Stimulated activated CD4-positive, alpha-beta T cell treated with anti-CD3 and anti-CD28 coated beads, TNF-alpha, amount 100 ng/mL, for 48 hours (primary cell): ENCODE measurements at places on chromosomes 2 and 18.
A peak's percentile ranks its signal among the peaks of the same experiment; 100 is the strongest.

GRCh38 chr18:63511285-63511684, 30.9 kb upstream of the SERPINB12 start:
- DNase-seq = no peak

DNA sequence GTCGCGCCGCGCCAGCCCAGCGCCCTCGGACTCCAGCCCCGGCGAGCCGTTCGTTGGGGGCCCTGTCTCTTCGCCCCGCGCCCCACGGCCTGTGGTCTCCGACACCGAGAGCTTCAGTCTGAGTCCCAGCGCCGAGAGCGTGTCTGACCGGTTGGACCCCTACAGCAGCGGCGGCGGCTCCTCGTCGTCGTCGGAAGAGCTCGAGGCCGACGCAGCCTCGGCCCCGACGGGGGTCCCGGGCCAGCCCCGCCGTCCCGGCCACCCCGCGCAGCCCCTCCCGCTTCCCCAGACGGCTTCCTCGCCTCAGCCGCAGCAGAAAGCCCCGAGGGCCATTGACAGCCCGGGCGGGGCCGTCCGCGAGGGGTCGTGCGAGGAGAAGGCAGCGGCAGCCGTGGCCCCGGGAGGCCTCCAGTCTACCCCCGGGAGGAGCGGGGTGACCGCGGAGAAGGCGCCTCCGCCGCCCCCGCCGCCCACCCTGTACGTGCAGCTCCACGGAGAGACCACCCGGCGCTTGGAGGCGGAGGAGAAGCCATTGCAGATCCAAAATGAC, 1.4 kb downstream of the PHLPP1 start:
- DNase-seq = no peak

GRCh38 chr2:144237108-144237507, 282.8 kb downstream of the ZEB2 start:
- DNase-seq = no peak

DNA sequence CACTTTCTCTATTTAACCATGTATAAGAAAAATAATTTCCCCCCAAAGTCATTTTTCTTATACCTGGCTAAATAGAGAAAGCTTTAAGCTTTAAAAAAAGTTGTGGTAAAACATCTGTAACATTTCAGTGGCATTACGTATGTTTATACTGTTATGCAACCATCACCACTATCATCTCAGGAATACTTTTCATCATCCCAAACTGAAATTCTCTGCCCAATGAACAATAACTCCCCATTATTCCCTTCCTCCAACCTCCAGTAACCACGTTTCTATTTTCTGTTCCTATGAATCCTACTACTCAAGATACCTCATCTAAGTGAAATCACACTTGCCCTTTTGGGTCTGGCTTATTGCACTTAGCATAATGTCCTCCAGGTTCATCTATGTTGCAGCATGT, 1.7 kb upstream of the SLC3A1 start:
- DNase-seq = no peak

DNA sequence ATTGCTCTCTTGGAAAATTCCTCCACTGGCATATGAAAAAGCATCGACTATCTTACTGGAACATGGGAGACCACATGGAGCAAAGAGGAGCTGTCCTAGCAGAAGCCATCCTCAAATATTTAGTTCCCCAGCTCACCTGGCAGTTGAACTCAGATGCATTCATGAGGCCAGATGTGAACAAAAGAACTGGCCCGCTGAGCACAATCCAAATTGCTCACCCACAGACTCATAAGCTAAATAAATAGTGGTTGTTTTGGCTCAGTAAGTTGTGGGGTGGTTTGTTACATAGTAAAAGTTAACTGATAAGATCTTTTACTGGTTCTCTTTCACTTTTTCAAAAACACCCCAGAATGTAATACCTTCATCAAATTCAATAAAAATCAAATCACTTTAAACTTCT, 108.6 kb upstream of the CWC22 start:
- no peak for DNase-seq

DNA sequence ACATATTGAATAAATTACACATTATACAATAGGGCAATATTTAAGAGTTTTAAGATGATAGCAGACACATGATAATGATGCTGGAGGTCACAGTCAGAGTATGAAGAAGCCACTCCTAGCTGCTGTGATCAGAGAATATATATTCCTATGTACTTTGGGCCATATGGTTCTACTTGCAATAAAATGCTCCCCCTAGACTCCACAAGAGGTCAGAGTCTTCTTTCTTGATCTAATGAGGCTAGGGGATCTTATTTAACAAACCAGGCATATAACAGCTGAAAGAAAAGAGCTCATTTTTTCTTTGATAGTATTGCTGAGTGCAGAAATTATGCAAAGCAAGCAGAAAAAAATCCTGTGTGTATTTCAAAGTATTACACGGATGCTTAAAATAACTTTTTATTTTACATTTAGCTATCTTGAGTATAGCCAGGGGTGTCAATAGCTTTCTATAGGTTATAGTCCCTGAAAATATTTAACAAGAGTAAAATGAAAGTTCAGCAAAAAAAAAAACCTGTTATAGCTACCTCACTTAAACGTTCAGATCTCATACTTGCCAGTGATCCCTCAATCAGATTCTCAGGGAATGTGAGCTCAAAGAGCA, 748.7 kb upstream of the CHAC2 start:
- DNase-seq = no peak

DNA sequence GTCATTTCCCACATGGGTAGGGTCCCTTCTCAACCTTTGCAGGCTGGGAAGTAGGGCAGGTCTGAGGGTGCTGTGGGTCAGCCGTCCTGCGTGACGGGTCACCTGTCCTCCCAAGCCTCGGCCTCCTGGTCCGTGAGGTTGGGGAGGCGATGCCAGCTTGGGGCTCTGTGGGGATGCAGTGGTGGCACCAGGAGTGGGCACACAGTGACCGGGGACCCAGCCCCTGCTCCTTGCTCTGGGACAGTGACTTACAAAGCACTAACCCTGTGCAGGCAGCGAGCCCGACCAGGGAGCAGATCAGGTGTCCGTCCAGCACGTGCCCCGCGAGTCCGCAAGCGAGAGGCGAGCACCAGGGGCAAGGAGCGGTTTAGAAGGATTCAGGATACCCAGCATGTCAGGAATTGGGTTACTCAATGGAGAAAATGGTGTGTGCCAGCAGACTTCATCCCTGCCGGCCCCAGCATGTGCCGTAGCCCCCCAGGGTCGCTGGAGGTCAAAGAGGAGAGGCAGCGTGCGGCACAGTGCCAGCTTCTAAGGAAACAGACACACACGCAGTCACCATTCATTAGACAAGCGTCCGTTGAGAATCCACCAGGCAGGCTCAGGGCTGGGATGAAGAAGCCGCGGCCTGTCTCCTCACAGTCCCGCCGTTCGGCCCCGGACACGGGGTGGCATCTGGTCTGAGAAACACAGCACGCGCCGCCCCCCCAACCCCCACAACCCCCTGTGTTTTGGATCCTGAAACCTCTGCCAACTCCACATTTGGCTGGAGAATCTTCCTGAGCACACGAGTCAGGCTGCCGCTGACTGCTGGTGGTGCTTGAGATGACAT, 11.7 kb downstream of the COLEC11 start:
- DNase-seq = no peak

DNA sequence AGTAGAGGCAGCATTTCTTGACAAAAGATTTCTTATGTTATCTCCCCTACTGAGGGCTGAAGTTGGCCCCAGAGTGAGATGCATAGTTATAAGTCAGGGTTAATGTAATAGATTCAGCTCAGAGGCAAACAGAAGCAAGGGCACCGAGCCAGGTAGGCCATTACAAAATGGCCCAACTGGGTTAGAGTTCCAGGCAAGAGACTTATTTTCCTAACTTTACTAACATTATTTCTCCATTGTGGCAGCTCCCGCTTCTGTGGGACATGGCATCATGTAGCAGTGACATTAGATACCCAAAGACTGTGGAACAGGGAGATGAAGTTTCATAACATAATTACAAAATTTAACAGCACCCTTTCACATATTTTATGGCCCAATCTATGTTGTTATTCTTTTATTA, 27.1 kb downstream of the TSPYL6 start:
- DNase-seq = no peak

DNA sequence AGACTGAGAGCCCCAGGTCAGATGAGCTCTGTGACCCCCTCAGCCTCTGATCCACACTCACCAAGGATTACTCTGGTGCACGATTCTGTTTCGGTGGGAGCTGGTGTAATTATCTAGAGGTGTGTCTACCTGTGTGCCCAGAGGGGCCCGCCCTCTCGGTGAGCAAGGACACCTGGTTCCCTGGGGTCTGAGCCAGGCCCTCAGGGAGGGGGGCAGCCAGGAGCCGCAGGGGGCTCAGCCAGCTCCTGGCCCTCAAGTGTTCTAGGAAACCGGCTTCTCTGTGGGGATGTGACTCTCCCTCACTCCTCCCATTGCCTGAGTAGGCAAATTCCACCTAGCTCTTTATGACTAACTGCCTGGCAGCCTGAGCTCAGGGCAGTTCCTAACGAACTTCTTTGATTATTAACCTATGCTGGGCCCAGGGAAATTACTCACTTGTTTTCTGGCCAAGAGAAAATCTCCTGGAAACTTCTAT, 17.4 kb downstream of the AGAP1 start:
- DNase-seq = no peak

GRCh38 chr2:55232084-55232862, at the start of the genes CLHC1 and RPS27A:
CLHC1 (minus strand) TSS chr2:55232293; CDS start chr2:55222411, 9,882 bp downstream.
RPS27A (plus strand) TSS chr2:55232688; CDS start chr2:55232825, 137 bp downstream.
- DNase-seq = peak; percentile 86

- DNase-seq = no peak
Measured at GRCh38 chr2:100527440-100528015, 35.3 kb upstream of the PDCL3 start.

- no peak for DNase-seq
Measured at GRCh38 chr2:181573140-181573736, 83.7 kb downstream of the CERKL start.

GRCh38 chr2:240457223-240458043, 22.0 kb downstream of the GPC1 start:
- no peak for DNase-seq

GRCh38 chr18:12552879-12553242, 105.0 kb downstream of the SPIRE1 start:
- DNase-seq = no peak

- DNase-seq = no peak
Measured at GRCh38 chr2:120669971-120670370, 65.7 kb upstream of the GLI2 start.

GRCh38 chr18:6729247-6730091, at the start of gene ARHGAP28:
ARHGAP28 (plus strand) TSS chr18:6729716; CDS start chr18:6729822, 106 bp downstream.
- DNase-seq = no peak

GRCh38 chr2:208319391-208319790, 53.3 kb downstream of the PIKFYVE start:
- no peak for DNase-seq

DNA sequence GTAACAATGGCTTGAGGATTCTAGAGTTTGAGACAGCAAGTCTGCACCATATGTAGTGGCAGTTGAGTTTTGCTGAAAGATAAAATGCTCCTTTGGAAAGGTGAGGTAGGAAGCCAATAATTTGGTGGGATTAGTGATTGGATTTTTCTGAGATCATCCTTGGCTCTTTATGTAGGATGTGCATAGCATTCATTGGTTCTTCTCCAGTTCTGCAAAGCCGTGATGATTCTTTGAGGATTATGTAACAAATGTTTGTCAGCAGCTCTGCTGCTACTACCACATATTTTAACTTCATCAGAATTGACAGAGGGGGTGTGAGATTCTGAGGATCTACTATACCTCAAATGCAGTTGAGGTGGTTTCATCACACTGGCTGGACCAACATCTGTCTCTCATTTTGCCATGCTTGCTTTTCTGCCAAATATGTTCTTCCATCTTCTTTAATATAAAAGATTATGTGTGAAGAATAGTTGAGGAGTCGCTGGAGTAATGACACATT, 188.9 kb upstream of the RASGRP3 start:
- no peak for DNase-seq

GRCh38 chr2:173997269-173997668, 32.1 kb upstream of the SP3 start:
- DNase-seq = no peak

GRCh38 chr18:11511434-11512095, 97.8 kb upstream of the SLC35G4 start:
- DNase-seq = no peak

DNA sequence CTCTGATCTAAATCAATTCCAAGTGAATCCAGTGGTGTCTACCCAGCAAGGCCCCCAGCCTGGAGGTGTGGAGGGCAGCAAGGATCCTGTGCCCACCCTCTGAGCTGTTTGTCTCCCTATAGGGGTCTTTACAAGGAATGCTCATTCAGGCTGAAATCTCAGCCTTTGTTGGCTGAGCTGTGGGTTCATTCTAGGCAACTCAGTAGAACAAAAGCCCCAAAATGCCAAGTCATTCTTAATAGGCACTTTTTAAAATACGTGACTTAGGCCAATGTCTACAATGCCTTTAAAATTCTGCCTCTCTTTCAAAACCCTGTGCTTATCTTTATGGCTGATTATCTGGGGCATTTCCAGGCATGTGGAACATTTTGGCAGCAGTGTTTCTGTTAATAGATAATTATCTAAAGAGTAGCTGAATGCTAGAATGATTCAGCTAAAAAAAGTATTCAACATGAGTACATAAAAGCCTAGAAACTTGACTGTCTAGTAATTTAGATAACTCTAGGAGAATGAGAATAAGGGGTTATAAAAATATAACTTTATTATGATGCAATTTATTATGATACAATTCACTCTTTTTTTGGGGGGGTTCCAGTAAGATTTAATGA, 7.4 kb downstream of the UGT1A6 start:
- DNase-seq = no peak

- DNase-seq = no peak
Measured at GRCh38 chr18:3592864-3593263, 142.9 kb downstream of the TGIF1 start.

- no peak for DNase-seq
Measured at GRCh38 chr18:76914314-76914713, 92.0 kb downstream of the ZNF236 start.

DNA sequence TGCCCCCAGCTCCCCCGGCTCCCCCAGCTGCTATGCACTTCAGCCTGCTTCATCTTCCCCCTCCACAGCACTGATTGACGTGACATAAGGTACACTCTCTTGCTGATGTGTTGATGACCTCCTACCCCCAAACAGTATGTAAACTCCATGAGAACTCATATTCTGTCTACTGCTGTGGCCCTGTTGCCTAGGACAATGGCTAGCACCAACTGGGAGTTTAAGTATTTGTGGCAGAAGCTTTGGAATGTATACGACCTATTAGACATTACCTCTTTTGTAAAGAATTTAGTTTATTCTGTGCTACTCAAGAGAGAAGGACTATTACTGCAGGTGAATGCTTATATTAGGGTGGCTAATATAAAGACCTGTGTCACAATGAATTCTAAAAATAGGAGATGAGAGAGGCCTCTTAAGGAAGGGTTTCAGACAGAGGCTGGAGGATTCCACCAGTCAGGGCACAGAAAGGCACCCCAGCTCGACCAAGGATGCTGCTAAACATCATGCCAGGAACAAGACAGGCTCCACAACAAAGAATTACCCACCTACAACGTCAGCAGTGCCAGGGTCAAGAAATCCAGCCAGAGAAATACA, 60.6 kb downstream of the CABYR start:
- DNase-seq = no peak

- DNase-seq = no peak
Measured at GRCh38 chr2:135904341-135904989, 28.2 kb upstream of the MCM6 start.

DNA sequence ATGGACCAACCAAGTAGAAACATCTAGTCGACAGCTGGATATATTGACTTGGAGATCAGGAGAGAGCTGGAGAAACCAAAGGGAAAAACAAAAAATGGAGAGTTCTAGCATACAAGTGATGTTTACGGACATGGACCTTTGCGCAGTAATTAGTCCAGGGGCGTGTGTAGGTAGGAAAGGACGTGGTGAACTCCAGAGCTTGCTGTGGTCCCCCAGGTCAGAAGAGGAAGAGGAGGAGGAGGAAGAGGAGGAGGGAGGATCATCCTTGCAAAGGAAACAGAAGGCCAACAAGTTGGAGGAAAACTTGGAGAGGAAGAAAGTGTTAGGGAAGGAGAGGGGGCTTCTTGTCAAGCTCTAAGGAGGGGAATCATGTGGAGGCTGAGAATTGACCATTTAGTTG, 17.5 kb downstream of the TRAF3IP1 start:
- no peak for DNase-seq
